ENCODE measurements at places on chromosomes 13 and 19.

- DNase-seq, result no peak
Observed at GRCh38 chr13:20465218-20465879, 60.3 kb downstream of the CRYL1 start.

GRCh38 chr13:30978981-30979956 lies 46.8 kb downstream of the TEX26 start:
- peak; percentile 1 for DNase-seq

DNA sequence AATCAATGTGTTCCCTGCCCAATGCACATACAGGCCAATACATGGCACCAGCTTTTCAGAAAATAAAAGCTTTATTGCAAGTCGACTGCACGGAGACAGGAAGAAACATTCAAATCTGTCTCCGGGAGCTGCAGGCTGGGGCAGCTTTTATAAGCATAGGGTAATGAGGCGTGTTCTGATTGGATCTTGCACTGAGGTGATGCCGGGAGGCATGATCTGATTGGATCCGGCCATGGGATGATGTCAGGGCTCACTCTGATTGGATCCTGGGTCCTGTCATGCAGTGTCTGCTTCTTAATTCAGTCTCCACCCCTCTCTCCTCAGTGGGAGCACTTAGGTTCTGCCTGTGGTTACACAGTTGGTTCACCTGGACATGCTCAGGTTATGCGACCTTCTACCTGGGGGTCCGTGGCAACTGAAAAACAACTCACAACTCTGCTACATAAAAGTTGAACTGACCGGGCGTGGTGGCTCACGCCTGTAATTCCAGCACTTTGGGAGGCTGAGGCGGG lies 11.8 kb upstream of the FBN3 start:
- DNase-seq, result no peak

GRCh38 chr13:101576455-101576854 lies 124.0 kb downstream of the ITGBL1 start:
- DNase-seq, result no peak

DNA sequence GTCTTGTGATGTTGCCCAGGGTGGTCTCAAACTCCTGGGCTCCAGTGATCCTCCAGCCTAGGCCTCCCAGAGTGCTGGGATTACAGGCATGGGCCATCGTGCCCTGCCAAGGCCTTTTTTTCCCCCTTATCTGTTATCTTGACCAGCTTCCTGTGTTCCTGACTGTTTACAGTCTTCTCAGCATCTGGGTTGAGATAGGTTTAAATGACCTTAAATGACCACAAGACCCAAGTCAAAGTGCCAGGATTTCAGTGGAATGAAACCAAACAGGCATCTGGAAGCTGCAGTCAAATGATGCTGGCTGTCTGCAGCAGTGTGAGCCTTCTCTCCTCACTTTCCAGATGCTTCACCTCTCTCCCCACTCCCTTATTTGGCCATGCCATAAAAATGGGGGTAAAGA lies 114.2 kb upstream of the CLDN10 start:
- no peak for DNase-seq

- no peak for DNase-seq
Observed at GRCh38 chr19:54526972-54527371, 24.3 kb downstream of the LAIR2 start.

- DNase-seq, result no peak
Observed at GRCh38 chr13:59770451-59770850, 393.3 kb downstream of the DIAPH3 start.

- DNase-seq, result no peak
Observed at GRCh38 chr13:38301236-38301635, 48.4 kb upstream of the UFM1 start.

DNA sequence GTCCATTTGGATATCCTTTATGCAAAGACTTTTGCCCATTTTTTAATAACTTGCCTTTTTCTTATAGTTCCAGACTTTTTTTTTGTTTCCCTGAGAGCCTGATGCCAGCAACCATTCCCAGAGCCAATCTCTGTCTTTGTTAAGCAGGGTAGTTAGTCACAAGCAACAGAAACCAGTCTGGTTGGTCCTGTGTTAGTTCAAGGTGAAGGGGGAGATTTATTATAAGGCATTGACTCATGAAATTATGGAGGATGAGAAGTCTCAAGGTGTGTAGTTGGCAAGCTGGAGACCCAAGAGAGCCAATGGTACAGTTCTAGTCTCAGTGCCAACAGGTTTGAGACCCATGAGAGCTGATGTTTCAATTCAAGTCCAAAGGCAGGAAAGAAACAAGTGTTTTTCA lies 33.0 kb downstream of the GPR12 start:
- DNase-seq, result no peak

GRCh38 chr19:57812226-57812625 lies 2.5 kb downstream of the ZNF552 start:
- no peak for DNase-seq

DNA sequence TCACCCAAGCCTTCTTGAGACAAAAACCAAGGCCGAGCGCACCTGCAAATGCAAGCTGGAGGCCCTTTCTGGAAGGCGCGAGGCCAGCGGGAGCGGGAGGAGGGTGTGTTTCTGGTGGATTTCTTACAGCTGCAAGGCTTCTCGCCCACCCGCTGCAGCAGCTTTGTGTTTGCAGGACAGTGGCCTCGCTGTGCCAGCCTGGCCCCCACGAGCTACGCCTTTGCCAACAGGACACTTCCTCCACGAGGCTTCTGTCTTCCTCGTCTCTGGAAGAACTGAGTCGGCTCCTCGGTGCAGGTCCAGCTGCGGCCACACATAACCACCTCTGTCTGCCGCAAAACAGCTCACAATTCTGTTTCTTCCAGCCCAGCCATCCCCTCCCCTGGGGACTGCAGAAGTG lies 10.1 kb downstream of the ATCAY start:
- no peak for DNase-seq

- DNase-seq, result no peak
Observed at GRCh38 chr13:36673838-36674326, at the start of gene SERTM1. SERTM1 (plus strand) TSS chr13:36674020; CDS start chr13:36695079, 21,059 bp downstream.

DNA sequence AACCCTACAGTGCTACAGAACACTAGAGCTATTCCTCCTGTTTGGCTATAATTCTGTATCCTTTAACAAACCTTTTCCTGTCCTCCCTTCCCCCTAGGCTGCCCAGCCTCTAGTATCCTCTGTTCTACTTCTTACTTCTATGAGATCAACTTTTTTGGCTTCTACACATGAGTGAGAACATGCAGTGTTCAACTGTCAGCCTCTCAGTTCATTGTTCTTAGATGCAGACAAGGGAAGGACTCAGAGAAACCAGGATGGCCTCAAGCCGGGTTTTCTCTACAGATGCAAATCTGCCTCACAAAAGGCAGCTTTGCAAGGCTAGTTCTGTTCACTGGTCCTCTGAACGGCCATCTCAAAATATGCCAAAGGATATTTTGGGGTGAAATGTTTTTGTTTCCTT lies 18.4 kb downstream of the AMER2 start:
- no peak for DNase-seq
